SK-MEL-5 (cell line): ENCODE measurements at places on chromosomes 11 and 22. TPM values are rescaled to one million over a fixed set of nuclear protein-coding genes. Genes with fewer than 3 reads are reported as not detected.

Gene CYP2D6
- 0.21 and 0.24 TPM in 2 replicates for total RNA-seq

DNA sequence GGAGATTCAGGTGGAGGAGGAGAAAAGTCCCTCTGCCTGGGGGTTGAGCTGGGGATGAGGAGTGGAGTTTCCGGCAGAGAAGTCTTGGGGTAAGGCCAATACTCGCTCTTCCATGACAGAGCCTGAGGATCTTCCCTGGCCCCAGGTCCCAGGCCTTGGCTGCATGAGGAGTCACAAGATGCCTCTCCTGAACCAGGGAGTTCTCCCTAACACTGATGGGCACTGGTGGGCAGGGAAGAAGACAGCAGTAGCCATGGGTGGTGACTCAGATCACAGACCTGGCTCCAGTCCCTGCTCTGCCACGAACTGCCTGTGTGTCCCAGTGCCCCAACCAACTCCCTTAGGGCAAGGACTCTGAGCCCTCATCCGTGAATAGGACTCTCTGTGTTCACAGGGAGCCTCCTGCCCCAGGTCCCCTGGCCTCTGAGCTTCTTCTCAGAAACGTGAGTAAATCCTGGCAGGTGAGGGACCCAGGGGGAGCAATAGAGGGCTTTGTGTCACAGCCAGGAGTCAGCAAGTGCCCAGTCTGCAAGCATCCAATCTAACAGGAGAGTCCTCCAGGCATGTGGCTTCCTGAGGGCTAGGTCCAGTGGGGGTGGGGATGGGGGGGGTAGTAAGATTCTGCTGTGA is 45.5 kb upstream of the FTH1 start:
- no peak for DNase-seq

Gene PLEKHA7
- 0.61 and 1.7 TPM in 2 replicates for total RNA-seq

Gene ARSA
- 17.5 and 20.9 TPM in 2 replicates for total RNA-seq

Gene MPEG1
- total RNA-seq = not detected in 2 replicates

Gene CXCR5
- not detected in 2 replicates for total RNA-seq

DNA sequence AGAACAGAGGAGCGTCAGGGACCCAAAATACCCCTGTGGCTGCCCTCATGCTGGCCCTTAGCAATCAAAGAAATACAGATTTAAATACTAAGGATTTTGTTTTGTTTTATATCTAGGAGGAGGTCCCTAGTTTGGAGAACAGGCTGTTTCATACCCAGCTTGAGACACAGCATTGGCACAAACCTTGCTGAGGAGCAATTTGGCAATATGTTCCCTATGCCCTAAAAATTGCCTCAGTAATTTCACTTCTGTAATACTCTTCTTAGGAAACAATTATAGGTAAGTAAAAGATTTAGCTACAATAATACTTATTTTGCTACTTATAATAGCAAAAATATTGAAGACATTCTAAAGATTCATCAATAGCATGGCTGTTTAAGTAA is 37.0 kb downstream of the TSKU start:
- no peak for DNase-seq

DNA sequence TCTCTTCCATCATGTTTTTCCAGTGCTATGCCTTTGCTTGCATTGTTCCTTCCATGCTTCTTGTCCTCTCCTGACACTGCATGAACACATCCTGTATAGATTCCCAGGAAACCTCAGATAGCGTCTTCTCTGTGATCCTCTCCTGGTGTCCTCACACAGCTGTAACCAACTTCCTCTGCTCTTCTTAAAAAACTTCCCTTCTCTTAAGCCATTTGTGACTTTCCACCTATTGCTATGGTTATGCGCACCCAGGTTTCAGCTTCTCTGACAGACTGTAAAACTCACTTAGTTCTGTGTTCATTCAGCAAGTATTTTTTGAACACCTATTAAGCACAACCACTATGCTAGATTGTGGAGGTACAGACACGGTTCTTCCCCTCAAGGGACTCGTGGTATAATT is 5.1 kb upstream of the APLP2 start:
- DNase-seq = no peak

DNA sequence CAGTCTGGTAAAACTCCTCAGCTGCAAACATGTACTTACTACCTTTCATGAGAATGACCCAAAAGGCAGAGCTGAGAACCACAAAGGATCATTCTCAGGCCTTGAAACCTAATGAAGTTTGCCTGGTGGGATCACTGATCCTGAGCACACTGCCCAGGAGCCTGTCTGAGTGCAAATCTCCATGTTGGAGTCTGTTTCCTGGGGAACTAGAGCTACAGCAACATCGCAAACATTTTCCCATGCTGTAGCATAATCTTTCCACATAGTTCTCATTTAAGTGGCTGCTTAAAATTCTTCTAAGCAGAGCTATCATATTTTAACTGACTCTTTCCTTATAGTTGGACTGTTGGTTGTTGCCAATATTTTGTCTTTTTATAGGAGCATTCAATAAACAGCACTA is 58.5 kb downstream of the GUCY1A2 start:
- DNase-seq = no peak

DNA sequence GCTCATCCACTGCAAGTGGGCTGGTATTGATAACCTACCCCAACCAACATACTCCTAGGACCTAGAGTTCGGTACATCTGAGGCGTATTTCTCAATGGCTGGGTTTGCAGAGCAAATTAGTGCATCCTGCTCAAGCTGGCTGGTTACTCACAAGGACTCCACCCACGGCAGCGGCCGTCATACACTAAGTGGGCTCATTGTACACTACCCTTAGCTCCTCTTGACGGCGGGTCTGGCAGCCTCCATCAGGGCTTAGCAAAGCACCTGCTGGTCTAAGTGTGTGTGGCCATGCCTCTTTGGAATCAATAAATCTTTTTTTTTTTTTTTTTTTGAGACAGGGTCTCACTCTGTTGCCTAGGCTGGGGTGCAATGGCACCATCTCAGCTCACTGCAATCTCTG is 20.2 kb upstream of the KCNJ11 start:
- no peak for DNase-seq

Gene AMOTL1
- total RNA-seq = 12.0 and 13.5 TPM in 2 replicates

Gene MPPED1
- 0.03 and 0.08 TPM in 2 replicates for total RNA-seq

- no peak for DNase-seq
Observed at GRCh38 chr11:24216488-24216887, 280.4 kb upstream of the LUZP2 start.

Gene MIOX
- not detected in 2 replicates for total RNA-seq

- no peak for DNase-seq
Observed at GRCh38 chr11:9057007-9057406, 34.4 kb downstream of the SCUBE2 start.

GRCh38 chr11:67271541-67272284 is 5.4 kb downstream of the GRK2 start:
- no peak for DNase-seq

GRCh38 chr22:45647532-45648225 is 24.0 kb upstream of the ATXN10 start:
- DNase-seq = no peak

Gene PRR33
- not detected in 2 replicates for total RNA-seq

GRCh38 chr22:25818541-25818940 is 76.6 kb downstream of the MYO18B start:
- no peak for DNase-seq

GRCh38 chr11:22432291-22433093 is 94.3 kb downstream of the SLC17A6 start:
- DNase-seq = no peak

Gene PDE2A
- total RNA-seq = 0.26 and 0.64 TPM in 2 replicates

Gene COMT
- total RNA-seq = 156 and 172 TPM in 2 replicates

DNA sequence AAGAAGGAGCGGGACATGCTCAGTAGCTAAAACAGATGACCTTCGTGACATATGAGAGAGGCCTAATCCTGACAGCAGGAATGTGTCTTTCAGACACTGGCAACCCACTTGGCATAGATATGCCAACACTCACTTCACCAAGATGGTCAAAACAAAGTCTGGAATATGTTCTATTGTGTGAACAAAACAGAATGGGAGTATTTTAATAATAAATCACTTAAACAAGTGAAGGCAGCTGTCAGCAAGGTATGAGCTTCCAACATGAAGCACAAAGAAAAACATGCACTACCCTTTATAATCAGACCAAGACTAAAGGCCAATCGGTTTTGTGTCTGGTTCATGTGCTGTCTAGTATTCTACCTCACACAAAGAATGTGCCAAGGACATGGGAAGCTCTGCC is 23.1 kb downstream of the CCDC34 start:
- DNase-seq = no peak

GRCh38 chr22:22037740-22038139 is 55.2 kb upstream of the TOP3B start:
- DNase-seq = no peak

Gene MMP27
- total RNA-seq = not detected in 2 replicates

DNA sequence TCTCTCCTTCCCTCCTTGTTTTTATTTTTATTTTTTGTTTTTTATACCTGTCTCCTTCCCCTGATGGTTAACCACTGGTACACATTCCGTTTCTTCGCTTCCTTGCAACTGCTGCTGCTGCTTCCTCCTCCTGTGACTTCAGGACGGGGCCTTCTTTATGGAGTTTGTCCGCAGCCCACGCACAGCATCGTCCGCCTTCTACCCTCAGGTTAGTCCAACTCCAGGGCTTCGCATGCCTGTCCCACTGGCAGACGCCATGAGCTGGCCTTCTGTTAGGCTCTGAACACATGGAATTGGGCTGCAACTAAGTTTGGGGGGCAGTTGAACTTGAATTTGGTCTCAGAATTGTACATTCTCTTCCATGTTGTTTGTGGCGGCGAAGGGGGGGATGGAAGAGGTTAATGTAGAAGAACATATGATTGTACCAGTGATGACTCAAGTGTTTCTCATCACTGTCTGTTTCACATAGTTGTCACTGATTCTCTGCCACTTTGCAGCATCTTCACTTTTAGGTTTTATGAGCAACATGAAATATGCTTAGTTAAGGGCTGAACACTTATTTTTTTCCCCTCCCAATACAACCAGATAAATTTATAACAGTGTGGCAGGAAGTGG is 83.0 kb upstream of the YWHAH start:
- no peak for DNase-seq

- no peak for DNase-seq
Observed at GRCh38 chr22:25205847-25206246, 6.2 kb downstream of the CRYBB3 start.

- no peak for DNase-seq
Observed at GRCh38 chr11:43770173-43770572, 89.6 kb downstream of the HSD17B12 start.

DNA sequence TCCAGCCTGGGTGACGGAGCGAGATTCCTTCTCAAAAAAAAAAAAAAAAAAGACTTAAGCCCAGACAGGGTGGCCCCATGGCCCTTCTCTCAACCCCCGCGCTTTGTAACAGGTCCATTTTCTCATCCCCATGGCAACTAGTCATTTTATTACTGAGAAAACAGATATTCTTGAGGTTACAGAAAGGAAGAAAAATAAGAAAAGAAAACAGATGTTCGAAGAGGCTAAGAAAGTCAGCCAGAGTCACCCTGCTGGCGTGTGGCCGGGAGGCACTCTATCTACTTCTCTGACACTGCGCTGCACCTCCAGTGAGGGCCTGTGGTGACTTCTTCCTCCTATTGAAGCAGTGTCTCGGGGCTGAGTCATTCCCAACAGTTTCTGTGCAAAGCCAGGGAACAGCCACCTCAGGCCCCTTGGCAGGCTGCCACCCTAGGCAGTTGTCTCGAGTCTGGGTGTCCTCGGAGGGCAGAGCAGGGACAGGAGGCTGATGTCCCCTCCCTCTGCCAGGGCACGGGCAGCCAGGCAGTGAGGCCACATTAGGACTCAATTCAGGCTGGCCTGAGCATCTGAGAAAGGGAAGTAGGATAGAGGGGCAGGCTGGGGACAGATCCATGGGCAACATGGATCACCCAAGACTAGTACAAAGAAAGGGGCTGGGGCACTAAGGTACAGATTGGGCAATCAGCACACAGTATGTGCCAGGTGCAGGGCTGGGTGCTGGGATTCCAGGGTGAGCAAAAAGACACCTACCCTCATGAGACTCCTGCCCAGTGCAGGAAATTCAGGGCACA is 16.4 kb upstream of the SYVN1 start:
- DNase-seq = peak; percentile 4

Gene CD3E
- not detected in 2 replicates for total RNA-seq

- DNase-seq = no peak
Observed at GRCh38 chr11:73324665-73325035, 16.6 kb downstream of the ARHGEF17 start.

- no peak for DNase-seq
Observed at GRCh38 chr11:117932426-117932825, 3.2 kb upstream of the TMPRSS13 start.

- DNase-seq = no peak
Observed at GRCh38 chr11:129373489-129373953, 2.1 kb upstream of the BARX2 start.

Gene MDK
- 3.1 and 4.7 TPM in 2 replicates for total RNA-seq

Gene SGSM1
- 0.03 TPM in 1 of 2 replicates, not detected in the other for total RNA-seq

DNA sequence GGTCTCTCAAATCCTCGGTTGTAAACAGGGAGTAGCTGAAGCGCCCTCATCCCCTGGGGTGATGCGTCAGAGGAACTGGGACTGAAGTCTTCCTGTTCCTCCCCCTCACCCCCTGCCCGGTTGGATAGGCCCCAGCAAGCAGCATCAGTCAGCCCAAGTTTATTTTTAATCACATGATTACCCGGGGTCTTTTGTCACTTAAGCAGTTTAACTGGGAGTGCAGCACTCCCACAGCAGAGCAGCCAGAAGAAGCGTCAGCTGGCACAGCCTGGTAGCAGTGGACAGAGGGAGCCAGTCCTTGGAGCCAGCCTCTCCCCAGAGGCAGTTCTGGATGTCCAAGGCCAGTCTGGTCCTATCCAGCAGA is 342.1 kb downstream of the CTTN start:
- DNase-seq = no peak

DNA sequence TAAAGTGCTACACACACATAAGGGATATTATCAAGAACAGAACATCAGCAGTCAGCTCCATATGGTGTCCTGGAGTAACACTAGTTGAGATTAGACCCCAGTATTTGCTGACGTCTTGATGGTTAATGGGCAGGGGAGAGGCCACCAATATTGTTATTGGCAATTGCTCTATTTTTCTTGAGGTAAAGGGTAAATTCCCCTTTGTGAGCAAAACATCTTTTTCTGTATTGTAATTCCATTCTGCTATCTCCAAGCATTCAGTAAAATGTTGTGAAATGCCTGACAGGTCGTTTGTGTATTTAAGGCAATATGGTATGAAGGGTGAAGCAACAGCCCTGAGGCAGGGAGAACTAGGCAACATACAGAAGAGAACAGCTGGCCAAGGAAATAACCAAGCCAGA is 21.9 kb downstream of the PC start:
- no peak for DNase-seq

- DNase-seq = peak; percentile 86
Observed at GRCh38 chr22:38868886-38869381, 3.1 kb downstream of the CBX6 start.

DNA sequence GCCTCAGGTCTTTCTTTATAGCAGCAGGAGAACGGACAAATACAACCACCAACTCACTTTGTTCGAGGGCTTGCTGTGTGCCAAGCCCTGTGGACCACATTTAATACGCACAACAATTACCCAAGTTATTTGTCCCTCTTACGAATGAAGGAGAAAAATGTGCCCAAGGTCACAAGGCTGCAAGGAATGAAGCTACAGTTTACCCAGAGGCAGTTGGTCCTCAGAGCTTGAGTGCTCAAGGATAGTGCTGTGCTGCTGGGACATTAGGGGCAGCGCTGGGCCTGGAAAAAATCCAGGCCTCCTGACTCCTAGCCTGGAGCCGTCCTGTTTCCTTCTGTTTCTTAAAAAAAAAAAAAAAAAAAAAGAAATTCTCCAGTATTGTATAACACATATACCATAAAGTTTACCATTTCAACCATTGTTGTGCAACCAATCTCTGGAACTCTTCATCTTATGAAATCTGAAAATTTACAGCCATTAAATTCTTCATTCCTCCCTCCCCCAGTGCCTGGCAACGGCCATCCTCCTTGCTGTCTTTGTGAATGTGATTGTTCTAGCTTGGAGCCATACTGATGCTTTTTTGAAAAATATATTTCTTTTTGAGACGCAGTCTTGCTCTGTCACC is 1.0 kb upstream of the C11orf86 start:
- DNase-seq = no peak

GRCh38 chr11:46737699-46738098 is 18.7 kb downstream of the F2 start:
- DNase-seq = no peak

Gene ADORA2A
- 1.2 and 2.5 TPM in 2 replicates for total RNA-seq
